Fibroblast of skin of scalp (primary cell): ENCODE measurements at places on chromosomes 3 and 15.

GRCh38 chr15:66496951-66497501 is 536 bp downstream of the SNAPC5 start:
- no peak for DNase-seq

GRCh38 chr3:149233323-149233722 is 11.7 kb upstream of the CP start:
- no peak for DNase-seq

DNA sequence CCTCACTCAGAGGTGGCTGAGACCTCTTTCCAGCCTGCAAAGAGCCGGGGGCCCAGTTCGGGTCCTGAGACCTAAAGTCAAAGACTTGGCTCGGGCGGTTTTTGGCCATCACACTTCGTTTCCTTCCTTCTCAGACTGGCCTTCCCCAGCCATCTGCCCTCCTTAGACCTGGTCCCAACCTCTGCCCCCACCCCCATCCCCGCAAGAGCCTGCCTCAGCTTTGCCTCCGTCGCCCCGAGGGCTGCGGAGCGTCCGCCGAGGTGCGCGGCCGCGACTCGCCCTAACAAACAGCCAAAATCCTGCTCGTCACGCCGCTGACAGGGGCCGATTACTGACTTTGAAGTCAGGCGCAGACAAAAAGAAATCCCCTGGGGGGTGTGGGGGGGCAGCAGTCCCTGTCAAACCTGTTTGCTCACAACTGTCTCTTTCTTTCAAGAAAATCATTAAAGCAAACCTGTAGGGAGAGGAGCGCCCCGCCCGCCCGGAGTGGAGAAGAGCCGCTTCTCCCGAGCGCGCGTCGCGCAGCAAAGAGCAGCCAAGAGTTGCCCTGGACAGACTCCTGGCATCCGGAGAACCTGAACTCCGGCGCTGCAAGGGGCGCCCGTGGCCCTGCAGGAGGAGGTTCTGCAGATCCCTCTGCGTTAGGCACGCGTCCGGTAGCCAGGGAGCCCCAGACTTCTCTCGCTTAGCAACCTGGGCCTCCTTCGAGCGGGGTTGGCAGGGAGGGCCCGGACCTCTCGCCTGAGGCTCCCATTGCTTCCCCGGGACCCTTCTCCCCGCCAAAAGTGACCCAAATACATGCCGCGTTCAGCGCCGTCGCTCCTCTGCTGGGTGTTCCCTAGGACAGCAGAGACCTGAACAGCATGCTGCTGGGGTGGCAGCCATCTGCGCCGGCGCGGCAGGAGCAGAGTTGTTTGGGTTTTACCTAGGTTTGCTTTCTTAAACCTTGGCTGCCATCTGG is 4.5 kb downstream of the SOX14 start:
- no peak for DNase-seq

- no peak for DNase-seq
Measured at GRCh38 chr3:58202917-58203360, 7.8 kb downstream of the DNASE1L3 start.

- no peak for DNase-seq
Measured at GRCh38 chr15:44295750-44296431, 7.4 kb downstream of the GOLM2 start.

- DNase-seq: peak; percentile 36
Measured at GRCh38 chr3:46867550-46867898, 4.3 kb upstream of the MYL3 start.

- no peak for DNase-seq
Measured at GRCh38 chr15:33313491-33313890, 2.7 kb downstream of the RYR3 start.

DNA sequence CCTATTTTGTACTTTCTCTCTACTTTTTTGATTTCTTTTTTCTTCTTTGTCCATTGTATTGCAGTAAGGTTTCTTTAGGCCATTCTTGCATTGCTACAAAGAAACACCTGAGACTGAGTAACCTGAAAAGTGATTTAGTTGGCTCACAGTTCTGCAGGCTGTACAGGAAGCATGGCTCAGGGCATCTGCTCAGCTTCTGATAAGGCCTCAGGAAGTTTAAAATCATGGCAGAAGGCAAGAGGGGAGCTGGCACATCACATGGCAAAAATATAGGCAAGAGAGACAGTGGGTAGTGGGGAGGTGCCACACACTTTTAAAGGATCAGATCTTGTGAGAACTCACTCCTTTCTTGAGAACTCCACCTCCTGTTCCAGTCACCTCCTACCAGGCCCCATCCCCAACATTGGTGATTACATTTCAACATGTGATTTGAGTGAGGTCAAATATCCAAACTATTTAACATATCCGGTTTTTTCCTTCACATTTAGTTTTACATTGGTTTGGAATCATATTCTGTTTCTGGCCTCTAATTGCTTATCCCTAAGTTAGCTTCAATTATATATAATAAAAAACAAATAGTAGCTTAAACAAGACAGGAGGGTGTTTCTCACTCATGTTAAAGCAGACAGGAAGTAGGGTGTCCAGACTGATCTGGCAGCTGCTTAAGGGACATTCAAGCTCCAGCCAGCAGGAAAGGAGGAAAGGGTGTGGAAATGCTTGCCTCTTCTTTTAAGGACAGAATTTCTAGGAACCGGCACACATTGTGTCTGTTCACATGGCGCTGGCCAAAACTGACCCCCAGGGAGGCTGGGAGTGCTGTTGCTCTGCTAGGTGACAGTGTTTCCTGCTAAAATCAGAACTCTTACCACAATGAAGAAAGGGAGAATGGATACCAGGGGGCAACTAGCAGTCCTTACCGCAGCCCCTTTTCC is 28.8 kb upstream of the SKOR1 start:
- no peak for DNase-seq

GRCh38 chr3:197736010-197736490 is 654 bp downstream of the RUBCN start:
- DNase-seq: peak; percentile 21

- DNase-seq: no peak
Measured at GRCh38 chr3:30628901-30629590, 22.6 kb downstream of the TGFBR2 start.

GRCh38 chr15:89085289-89085926 is 2.8 kb upstream of the ABHD2 start:
- DNase-seq: no peak

DNA sequence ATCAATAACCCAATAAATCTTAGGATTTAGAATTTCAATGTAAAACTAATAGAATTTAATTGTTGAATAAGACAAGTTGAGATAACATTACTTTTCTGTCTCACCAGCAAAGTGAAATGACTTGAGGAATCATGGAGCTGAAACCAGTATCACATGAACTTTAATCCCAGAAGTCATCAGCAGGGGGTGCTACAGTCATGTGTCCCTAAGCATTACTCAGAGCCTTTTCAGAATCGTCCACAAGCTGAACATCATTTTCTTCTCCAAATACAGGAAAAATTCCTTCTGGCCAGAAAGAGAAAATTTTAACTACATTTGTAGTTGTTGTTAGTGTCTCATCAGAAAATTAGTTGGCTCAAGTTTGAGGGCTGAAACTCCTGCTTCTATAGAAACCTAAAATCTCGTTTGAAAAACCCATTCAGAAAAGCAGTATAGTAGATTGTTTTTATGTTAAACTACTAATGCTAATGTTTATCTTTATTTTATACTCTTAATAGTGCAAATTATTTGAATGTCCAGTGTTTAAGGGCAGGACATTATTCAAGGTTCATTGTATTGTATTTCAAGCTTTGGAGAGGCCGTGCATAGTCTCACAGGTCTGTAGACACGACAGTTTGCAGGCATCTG is 384.1 kb downstream of the PLOD2 start:
- peak; percentile 69 for DNase-seq

DNA sequence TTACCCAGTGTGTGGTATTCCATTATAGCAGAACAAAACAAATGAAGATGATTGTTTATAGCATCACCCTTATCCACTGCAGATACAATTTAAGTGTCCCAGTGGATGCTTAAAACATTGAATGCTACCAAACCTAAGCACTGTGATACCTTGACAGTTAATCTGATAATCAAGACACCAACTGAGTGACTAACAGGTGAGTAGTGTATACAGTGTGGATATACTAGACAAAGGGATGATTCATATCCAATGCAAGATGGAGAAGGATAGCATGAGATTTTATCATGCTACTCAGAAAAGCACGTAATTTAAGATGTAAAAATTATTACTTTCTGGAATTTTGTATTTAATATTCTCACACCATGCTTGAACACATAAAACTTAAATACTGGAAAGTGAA is 1449.0 kb downstream of the OTOL1 start:
- no peak for DNase-seq

DNA sequence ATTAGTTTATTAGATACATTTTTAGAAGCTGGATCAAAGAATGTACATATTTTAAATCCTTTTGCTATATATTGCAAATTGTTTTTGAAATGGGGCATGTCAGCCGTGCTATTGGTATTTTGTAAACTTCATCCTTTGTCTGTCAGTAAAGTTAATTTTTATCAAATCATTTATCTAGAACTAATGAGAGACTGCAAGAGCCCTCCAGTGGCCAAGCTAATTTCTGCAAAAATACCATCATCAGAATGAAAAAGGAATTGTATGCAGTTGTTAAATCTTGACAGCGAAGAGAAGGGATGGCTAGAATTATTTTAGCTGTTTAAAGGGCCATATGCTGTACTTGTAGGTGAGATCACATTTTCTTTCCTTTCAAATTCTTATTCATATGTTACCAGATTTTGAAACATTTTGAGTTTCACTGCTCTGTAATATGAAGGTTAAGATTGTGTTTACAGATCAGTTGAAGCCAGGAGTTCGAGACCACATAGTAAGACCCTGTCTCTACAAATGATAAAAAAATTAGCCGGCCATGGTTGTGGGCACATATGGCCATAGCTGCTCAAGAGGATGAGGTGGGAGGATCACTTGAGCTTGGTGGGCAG is 8.1 kb upstream of the CLDN11 start:
- peak; percentile 36 for DNase-seq

- DNase-seq: peak; percentile 54
Measured at GRCh38 chr3:69869643-69870042, 129.9 kb upstream of the SAMMSON start.

DNA sequence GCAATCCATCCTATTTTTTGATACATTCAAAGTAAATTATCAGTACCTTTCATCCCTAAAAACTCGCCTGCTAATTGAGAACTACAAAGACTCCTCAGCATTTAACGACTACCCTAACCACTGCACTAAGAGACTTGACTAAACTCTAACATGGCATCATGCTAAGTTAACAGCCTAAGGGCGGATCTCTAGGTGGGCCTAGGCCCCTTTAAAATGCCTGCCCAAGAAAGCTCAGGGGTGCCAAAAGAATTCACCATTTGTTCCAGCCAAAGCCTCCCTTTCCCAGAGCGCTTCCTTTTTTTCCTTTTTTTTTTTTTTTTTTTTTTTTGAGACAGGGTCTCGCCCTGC is 568 bp upstream of the NEK4 start:
- no peak for DNase-seq

GRCh38 chr15:101171954-101172353 is 79.9 kb downstream of the CHSY1 start:
- no peak for DNase-seq

DNA sequence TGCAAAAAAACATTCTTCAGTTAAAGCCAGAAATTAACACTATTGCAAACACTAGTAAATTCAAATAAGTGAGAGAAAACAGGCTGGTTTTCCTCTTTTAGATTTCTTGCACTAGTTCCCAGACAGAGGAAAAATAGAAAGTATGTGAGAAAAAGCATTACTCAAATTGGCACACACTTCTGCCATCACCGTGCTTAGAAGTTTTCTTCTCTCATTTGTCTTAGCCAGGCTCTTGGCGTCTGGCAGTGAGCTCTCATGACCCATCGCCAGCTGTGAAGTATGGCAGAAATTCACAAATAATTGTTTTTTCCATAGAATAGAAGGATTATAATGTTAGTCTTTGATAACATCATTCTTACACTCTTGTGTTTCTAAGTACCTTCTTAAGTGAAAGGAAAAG is 515.9 kb downstream of the GBE1 start:
- no peak for DNase-seq

GRCh38 chr3:58329922-58330413 is 2.7 kb upstream of the PXK start:
- DNase-seq: no peak

- no peak for DNase-seq
Measured at GRCh38 chr15:40244961-40245523, 6.2 kb downstream of the PAK6 start.

DNA sequence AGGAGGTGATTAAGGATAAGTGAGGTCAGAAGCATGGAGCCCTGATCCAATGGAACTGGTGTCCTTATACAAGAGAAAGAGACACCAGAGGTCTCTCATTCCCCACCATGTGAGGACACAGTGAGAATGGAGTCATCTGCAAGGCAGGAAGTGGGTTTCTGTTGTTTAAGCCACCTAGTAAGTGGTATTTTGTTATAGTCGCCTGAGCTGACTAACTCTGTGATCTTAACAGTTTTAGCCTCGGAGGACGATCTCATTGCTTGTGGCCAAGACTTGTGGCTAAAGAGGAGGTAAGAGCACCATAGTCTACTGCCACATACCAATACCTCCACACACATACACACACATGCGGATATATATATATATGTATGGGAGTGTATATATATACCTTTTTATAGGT is 73.8 kb downstream of the MCTP2 start:
- DNase-seq: no peak

- no peak for DNase-seq
Measured at GRCh38 chr3:39150148-39150802, 3.1 kb downstream of the CSRNP1 start.

DNA sequence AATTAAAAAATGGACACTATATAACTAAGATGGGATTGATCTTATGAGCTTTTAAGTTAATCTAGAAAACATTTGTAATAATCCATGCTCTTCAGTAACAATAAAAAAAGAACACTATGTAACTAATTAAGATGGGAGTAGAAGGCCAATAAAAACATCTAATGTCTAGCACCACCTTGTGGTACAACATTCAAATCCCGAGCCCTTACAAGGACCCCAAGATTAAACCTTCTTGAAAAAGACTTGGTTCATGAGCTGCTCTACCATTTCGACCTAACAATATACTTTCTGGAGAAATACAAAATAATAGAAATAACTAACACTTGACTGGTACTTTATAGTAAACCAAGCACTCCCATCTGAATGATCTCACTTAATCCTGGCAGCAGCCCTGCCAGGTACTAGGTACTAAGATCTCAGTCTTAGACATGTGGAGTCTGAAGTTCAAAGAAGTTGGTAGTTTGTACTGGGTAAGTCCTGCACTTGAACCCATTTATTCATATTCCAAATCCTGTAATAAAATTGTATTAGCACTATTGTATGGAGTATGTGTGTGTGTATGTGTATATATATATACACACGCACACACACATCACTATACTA is 21.8 kb downstream of the METTL6 start:
- peak; percentile 60 for DNase-seq

GRCh38 chr3:140268103-140268502 is 333.1 kb downstream of the CLSTN2 start:
- DNase-seq: no peak

GRCh38 chr3:137343283-137343682 is 385.5 kb downstream of the IL20RB start:
- no peak for DNase-seq

- DNase-seq: no peak
Measured at GRCh38 chr15:40928821-40929659, at the start of gene DLL4. DLL4 (plus strand) TSS chr15:40929340; CDS start chr15:40929669, 329 bp downstream.

- no peak for DNase-seq
Measured at GRCh38 chr3:13197795-13198194, 124.6 kb upstream of the IQSEC1 start.
